ENCODE measurements at places on chromosomes 13 and 19.

GRCh38 chr19:11260996-11261395 is 1.3 kb downstream of the DOCK6 start:
- no peak for DNase-seq

- DNase-seq, result no peak
Observed at GRCh38 chr13:22861958-22862466, 318.8 kb upstream of the SGCG start.

- no peak for DNase-seq
Observed at GRCh38 chr13:98216135-98216565, 39.1 kb upstream of the RNF113B start.

DNA sequence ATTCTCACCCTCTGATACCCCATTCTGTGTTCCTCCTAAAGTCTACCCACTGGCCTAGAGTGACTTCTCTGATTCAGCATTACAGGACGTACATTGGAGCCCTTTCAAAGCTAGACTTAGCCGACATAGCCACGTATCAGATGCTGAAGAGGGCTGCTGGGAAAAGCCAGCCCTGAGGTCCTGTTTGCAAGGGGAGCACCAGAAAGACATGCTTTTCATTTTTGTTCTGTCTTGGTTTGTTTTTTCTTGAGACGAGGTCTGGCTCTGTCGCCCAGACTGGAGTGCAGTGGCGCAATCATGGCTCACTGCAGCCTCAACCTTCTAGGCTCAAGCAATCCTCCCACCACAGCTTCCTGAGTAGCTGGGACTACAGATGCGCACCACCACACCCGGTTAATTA is 6.3 kb upstream of the ZSWIM4 start:
- DNase-seq, result no peak

DNA sequence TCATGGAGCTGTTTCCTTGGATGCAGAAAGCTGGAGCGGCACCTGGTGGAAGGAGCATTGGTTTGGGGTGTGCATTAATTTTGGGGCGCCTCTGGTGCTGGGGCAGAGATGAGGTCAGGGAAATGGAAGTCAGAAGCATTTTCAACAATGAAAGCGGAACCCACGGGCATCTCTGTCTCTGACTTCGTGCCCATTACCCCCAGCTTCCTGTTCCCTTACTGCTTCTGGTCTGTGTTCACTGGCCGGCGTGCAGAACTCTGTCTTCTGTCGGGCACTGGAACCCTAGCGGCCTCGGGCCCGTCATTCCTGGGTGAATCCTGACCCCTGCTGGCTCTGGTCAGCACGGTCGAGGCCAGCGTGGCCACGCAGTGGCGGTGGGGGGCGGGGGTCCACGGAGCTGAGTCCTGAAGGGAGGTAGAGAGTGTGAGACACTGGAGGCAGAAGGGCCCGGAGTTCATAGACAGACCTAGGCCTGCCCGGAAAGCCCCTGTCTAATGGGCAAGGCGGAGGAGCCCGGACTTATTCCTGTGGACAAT is 7.9 kb upstream of the LINGO3 start:
- no peak for DNase-seq

DNA sequence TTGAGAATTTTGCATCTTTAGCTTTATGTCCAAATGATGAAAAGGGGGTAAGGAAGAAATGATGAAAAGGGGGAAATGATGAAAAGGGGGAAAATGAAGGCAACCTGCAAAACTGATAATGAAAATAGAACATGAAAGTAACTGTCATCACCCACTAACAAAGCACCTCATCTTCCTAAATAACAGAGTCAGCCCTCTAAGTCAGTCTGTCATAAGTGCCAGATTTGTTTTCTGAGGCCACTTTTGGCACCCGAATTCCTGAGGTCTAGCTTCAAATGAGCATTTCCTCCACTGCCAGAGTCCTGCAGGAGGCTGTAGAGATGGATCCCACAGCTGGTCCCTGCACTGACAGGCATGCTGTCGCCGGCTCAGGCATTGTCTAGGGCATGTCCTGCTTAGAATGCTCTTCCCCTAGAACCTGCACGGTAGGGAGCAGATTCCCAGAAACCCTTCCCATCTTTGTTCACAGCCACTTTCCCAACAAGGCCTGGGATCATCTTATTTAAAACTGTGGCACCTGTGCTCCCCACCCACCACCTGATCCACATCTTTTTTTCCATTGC is 25.3 kb downstream of the RAP2A start:
- DNase-seq, result no peak

GRCh38 chr19:55442372-55442961 is 633 bp downstream of the SHISA7 start:
- DNase-seq, result no peak

DNA sequence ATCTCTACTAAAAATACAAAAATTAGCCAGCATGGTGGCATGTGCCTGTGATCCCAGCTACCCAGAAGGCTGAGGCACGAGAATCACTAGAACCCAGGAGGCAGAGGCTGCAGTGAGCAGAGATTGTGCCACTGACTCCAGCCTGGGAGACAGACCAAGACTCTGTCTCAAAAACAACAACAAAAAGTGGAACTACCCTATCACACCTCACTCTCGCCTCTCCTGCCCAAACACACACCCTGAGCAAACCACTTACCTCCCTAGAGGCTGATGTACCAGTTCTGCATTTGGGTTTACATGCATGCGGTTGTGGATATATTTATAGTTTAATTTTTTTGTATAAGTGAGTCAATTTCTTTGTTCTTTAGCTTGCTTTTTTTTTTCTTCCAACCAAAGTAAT is 7.7 kb upstream of the PTOV1 start:
- DNase-seq, result no peak

DNA sequence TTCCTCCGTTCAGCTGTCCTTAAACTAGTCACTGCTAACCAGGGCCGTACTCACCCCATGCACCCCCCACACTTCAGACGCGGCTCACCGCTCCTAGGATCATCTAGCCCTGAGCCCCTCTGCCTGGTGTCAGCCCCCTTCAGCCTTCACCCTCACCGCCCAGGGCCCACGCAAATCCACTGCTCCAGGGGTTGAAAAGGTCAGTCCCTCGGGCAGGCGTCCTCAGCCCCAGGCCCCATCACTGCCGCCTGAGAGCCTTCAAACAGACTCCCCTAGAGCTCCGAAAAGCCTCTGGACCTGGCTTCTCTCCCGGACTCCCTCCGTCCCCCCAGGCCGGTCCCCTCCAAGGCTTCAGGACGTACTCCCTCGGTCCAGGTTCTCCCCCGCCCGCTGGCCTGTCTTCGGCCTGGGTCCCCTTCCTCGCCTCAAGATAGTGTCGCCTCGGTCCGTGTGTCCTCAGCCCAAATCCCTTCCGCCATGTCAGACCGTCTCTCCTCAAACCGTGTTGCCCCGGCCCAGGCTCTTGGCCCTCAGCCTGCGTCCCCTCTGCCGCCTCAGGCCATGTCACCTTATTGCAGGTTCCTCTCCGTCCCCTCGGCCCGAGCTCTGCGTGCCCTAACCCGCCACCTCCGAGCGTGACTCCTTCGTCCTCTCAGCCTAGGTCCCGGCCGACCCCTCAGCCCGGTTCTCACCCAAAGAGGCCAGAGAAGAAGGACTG is 553 bp downstream of the NAPA start:
- no peak for DNase-seq

DNA sequence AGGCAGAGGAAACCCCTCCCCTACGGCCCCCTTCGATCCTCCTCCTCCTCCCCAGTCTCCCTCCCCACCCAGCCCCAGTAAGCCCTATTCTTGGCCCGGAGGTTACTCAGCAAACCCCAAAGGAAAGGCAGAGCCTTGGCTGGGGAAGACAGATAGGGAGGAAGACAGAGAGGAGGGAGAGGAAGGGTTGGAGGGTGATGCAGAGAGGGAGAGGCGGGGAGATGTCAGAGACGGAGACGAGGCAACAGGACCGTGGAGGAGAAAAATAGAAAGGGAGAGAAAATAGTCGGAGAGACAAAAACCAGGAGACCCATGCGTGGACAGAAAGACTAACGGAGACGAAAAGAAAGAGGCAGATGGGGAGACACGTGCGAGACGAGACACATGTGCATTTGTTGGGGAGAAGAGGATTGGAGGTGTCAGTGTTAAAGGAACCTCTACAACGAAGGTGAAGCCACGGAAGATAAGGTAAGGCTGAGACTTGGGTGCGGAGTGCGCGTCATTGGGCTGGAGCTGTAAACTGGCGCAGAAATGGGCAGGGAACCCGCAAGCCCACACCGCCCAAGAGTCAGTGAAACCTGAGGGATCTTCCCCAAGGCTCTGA is 2.9 kb downstream of the TGFB1 start:
- DNase-seq, result no peak

DNA sequence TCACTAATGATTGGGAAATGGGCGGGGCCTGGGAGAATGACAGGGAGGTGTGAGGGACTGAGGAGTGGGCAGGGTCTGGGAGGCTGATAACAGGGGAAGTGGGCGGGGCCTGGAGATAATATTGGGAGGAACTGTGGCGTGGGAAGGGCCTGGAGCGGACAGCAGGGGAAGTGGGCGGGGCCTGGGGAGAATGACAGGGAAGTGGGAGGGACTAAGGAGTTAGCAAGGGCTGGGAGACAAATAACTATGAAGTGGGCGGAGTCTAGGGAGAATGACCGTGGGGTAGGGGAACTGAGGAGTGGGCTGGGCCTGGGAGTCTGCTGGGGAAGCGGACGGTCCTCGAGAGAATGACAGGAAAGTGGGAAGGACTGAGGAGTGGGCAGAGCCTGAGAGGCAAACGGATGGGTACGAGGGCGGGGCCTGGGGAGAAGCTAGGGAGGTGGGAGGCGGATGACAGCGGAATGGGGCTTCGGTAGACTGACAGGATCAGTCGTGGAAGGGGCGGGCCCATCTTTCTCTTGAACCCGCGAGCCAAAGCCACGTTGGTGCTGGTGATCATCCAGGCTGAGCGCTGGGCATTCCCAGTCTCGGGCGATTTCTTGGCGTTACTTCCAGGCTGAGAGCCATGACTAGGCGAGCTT is 14.0 kb upstream of the TUBB4A start:
- peak; percentile 23 for DNase-seq

DNA sequence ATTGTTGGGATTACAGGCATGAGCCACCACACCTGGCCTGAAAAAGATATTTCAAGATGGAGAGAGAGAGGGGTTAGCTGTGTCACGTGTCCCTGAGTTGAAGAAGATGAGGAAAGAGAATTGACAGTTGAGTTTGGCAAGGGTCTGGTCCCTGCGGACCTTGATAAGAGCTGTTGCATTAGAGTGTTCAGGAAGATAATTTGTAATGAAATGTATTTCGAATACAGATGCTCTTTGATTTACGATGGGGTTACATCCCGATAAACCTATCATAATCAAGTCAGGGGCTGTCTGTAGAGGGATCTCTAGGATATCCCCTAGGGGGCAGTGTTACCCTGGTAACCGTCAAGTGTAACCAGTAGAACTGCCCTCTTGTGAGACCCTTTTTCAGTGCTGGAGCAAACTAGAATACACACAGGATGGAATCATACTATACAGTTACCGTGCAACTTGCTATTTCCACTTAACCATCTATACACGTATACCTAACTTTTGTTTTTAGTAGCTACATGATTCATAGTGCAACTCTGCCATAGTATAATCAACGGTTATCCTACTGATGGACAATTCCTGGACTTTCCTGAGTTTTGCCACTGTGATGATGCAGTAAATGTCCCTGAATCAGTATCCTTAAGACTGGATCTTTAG is 1.5 kb upstream of the ELOF1 start:
- no peak for DNase-seq

DNA sequence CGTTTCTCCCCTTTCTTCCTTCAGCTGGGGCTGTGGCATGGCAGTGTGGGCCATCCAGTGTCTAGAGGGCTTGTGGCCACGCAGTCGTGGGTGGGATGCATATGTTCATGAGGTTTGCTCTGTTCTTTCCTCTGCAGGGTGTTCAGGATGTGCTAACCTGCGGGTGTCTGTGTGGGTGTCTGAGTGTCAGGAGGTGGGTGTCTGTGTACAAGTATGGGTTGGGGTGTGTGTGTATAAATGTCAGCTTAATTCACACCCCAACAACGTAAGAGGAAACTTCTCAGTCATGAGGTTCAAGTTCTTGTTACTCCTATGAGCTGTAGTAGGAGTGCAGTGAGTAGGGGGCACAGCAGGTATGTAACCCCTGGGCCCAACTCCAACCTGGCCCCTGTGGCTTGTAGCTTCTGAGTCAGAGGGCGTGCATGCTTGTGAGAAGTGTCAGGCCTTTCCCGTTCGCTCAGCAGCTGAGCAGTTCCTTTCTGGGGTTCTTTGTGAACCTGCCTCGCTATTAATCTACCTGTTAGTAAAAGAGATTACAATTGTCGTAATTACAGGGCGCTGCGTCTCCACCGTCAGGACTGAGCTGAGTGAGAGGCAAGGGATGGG is 49.1 kb downstream of the NFIX start:
- DNase-seq, result no peak

GRCh38 chr13:97043302-97043701 is 49.0 kb upstream of the OXGR1 start:
- DNase-seq, result no peak

Data from activated T-helper 1 cell treated with anti-CD3 and anti-CD28 coated beads, Interleukin-2, amount 50 U/mL, for 16 hours (primary cell).